ENCODE measurements at places on chromosomes 4 and X. TPM values are rescaled to one million over a fixed set of nuclear protein-coding genes. Genes with fewer than 3 reads are reported as not detected.

HTN1 gene
- total RNA-seq: not detected

IDUA gene
- total RNA-seq: 27.5 TPM

NHSL2 gene
- total RNA-seq: 50.4 TPM

NAP1L3 gene
- 15.7 TPM for total RNA-seq

GRIA2 gene
- total RNA-seq: 23.5 TPM

ARSJ gene
- total RNA-seq: 42.4 TPM

ABCE1 gene
- 43.9 TPM for total RNA-seq

TSPAN6 gene
- 9.5 TPM for total RNA-seq

ZAR1 gene
- not detected for total RNA-seq

TMPRSS11B gene
- not detected for total RNA-seq

SMC1A gene
- 53.9 TPM for total RNA-seq

MXD4 gene
- 45.7 TPM for total RNA-seq

GRCh38 chr4:96293806-96294205, 453.9 kb downstream of the PDHA2 start:
- no peak overlapping the region for H3K27ac ChIP-seq
- no peaks in the 10 kb centered on the region for H3K4me1 ChIP-seq
- DNase-seq: no peak
- no peak overlapping the region for H3K4me3 ChIP-seq

DNA sequence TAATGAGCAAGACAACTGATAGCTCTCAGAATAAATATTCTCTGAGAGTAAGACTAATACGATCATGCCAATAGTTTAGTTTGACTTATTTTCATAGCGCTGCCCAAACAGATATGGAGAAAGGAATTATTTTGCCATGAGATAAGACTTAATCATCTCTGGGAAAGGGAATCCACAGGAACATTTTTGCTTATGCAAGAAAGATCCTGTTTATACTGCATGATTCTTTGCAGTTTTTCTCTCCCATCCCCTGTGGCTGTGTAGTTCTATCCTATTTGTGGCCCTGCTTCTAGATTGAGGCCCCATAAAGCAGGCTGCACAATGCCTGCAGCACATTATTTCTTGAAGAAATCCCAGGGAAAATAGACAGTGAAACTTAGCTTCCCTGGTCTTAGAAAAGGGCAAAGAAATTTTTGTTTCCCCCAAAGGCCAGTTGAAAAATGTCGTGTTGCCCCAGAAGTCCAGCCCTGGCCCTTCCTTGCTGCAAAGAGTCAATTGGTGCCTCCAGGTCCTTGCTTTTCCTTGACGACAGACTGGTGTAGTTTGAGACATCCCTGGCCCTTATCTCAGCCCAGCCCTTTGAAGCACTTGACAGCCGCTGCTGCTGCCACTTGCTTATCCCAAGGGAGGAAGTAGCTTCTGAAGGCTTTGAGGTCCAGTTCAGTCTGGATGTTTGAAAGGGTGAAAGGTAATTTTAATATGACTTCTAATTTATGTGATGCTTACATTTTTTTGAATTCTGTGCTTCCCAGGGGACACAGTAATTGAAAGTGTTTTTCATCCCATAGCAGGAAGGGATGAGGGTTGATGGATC, 45.0 kb upstream of the SH3RF1 start:
- DNase-seq: no peak
- no peak overlapping the region for H3K27ac ChIP-seq
- no peaks in the 10 kb centered on the region for H3K4me1 ChIP-seq
- no peak overlapping the region for H3K4me3 ChIP-seq
- no peaks in the 10 kb centered on the region for H3K36me3 ChIP-seq

DNA sequence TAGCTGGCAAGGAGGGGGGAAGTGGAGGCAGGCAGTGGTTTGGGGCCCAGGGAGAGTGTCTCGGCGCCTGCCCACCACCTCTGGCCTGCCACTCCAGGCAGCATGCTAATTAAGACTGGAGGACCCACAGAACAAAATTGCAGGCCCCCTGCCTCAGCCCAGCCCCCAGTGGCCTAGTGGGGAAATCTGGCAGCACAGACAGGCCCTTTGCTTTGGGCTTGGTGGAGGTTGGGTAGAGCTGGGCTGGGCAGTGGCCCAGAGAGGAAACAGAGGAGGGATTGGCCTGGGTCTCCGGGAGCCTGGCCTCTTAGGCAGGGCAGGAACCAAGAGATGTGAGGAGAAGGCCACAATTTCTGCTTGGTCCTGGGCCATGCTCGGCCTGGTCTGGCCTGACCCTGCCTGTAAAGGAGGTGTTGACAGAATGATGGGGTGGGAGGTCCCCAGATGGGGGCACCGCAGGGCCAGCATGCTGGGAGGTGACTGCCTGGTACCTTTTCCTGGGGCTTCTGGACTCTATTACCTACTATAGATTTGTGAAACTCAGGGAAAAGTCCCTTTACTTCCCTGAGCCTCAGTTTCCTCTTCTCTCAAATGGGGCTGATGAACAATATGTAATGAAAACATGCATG, 92.4 kb upstream of the PJA1 start:
- no peak for DNase-seq
- no peaks in the 10 kb centered on the region for H3K27me3 ChIP-seq
- H3K36me3 ChIP-seq: no peaks in the 10 kb centered on the region
- no peak overlapping the region for H3K4me3 ChIP-seq

- H3K27me3 ChIP-seq: no peaks in the 10 kb centered on the region
- H3K36me3 ChIP-seq: no peaks in the 10 kb centered on the region
- no peaks in the 10 kb centered on the region for H3K4me1 ChIP-seq
- DNase-seq: no peak
- no peak overlapping the region for H3K4me3 ChIP-seq
These were observed 149.3 kb downstream of the DMD start for GRCh38 chrX:33062041-33062440.

DNA sequence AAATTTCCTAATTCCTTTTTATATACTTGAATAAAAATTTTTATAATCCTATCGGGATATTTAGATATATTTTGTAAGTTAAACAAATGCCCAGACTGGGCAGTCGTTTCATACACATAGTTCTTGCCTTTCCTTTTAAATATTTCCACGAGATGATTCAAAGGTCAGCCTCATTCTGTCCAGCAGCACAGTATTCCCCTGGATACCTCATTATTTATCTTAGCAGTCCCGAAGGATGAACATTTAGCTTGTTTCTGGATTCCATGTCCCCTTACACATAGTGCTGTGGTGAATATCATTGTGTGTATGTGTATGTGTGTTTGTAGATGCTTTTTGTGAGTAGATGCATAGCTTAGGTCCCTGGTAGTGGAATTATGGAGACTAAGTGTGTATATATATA, 38.3 kb downstream of the RAPGEF2 start:
- H3K27me3 ChIP-seq: no peaks in the 10 kb centered on the region
- DNase-seq: no peak
- H3K27ac ChIP-seq: no peak overlapping the region
- H3K4me3 ChIP-seq: no peak overlapping the region

GRCh38 chrX:129719931-129720530, 18.7 kb upstream of the XPNPEP2 start:
- H3K36me3 ChIP-seq: no peaks in the 10 kb centered on the region
- H3K4me1 ChIP-seq: no peaks in the 10 kb centered on the region
- DNase-seq: no peak
- H3K27me3 ChIP-seq: no peaks in the 10 kb centered on the region

DNA sequence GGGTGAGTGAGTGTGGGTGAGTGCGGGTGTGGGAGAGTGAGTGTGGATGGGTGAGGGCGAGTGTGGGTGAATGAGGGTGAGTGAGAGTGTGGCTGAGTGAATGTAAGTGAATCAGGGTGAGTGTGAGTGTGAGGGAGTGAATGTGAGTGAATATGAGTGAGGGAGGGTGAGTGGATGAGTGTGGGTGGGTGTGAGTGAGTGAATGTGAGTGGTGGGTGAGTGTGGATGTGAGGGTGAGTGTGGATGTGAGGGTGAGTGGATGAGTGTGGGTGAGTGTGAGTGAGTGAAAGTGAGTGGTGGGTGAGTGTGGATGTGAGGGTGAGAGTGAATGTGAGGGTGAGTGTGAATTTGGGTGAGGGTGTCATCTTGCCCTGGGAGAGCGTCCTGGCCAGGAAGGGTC, 67.5 kb downstream of the TRIML1 start:
- H3K27me3 ChIP-seq: no peaks in the 10 kb centered on the region
- no peaks in the 10 kb centered on the region for H3K4me1 ChIP-seq
- no peak overlapping the region for H3K27ac ChIP-seq
- no peak overlapping the region for H3K4me3 ChIP-seq
- H3K36me3 ChIP-seq: no peaks in the 10 kb centered on the region

DNA sequence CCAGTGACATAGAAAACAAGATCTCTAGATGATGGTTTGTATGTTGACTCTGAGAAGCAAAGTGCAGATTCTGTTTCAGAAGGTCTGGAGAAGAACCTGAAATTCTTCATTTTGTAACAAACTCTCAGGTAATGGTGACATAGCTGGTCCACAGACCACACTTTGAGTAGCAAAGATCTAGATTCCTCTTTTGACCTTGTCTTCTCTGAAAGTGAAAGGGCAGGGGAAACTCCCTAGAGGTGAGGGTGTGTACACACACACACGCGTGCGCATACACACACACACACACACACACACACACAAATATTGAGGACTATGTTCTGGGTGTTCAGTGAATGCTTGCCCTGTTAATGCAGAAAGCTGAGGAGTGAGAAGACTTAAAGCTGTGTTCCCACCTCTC, 110.1 kb downstream of the NHSL2 start:
- H3K27ac ChIP-seq: no peak overlapping the region
- H3K4me3 ChIP-seq: no peak overlapping the region
- no peaks in the 10 kb centered on the region for H3K4me1 ChIP-seq
- H3K36me3 ChIP-seq: no peaks in the 10 kb centered on the region

DNA sequence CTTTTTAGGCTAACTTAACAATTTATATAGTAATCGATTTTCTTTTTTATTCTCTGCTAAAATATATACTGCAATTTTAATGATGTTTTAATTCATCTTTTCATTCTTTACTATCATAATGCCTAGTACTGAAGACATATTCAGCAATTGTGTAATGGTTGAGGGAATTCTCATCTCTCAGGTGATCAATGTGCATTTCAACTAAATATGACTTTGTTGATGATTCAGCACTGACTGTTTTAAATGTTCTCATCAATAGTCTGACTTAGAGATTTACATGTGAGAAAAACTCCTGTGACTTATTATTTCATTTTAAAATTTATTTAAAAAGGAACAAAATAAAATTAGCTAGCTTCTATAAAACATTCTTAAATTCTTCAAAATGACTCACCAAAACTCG, 1450.3 kb downstream of the STIM2 start:
- no peak overlapping the region for H3K4me3 ChIP-seq
- no peaks in the 10 kb centered on the region for H3K4me1 ChIP-seq
- DNase-seq: no peak
- no peaks in the 10 kb centered on the region for H3K27me3 ChIP-seq
- H3K36me3 ChIP-seq: no peaks in the 10 kb centered on the region

- no peaks in the 10 kb centered on the region for H3K4me1 ChIP-seq
- no peak overlapping the region for H3K27ac ChIP-seq
- H3K36me3 ChIP-seq: no peaks in the 10 kb centered on the region
- no peaks in the 10 kb centered on the region for H3K27me3 ChIP-seq
These were observed 5.6 kb downstream of the RHOH start for GRCh38 chr4:40202474-40202873.

GRCh38 chr4:152534541-152535359, 1.1 kb downstream of the FBXW7 start:
- H3K36me3 ChIP-seq: no peaks in the 10 kb centered on the region
- H3K27me3 ChIP-seq: no peaks in the 10 kb centered on the region
- H3K27ac ChIP-seq: no peak overlapping the region
- peak; percentile 82 for DNase-seq

DNA sequence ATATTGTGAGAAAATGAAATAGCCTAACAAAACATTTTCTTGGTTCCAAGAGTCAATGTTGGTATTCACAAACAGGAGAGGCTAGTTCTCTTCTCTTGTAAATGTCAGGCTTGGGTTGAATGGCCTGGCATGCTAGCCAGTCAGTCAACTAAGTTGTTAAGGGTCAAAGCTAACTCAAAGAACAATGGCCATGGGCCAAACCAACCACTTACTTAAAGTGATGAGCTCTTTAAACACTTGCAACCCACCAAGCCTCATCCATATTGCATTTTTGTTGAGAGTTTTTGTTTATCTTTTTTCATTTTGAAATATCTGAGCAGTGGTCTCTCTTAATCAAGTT, 394.5 kb downstream of the RAB28 start:
- H3K36me3 ChIP-seq: no peaks in the 10 kb centered on the region
- H3K27ac ChIP-seq: peak overlapping the region; percentile 59
- no peak overlapping the region for H3K4me3 ChIP-seq
- no peaks in the 10 kb centered on the region for H3K4me1 ChIP-seq

DNA sequence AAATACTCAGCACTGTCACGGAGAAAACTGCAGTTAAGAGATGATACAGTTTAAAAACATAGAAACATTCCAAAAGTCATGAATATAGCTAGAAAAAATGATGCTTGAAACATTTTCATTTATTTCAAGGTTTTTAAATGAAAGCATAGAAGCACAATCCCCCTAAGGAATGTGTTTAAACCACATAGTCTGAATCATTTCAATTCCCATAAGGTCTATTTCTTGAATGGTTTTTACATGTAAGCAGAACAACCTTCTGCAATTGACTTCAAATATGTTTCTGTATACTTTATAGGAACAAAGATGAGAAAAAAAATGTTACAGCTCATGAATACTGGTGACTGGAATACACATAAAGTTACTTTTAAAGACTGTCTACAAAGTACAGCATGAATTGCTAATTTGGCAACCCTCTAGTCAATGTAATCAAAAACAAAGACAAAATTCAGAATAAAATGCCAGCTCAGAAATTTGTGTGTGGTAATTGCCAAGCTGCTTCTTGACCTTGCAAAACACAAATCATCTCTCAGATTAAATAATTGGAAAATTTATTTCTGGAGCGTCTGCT, 886.4 kb upstream of the ADGRL3 start:
- DNase-seq: no peak
- H3K4me3 ChIP-seq: no peak overlapping the region
- H3K36me3 ChIP-seq: no peaks in the 10 kb centered on the region
- no peaks in the 10 kb centered on the region for H3K27me3 ChIP-seq
- peaks cover 2% of the 10 kb centered on the region for H3K4me1 ChIP-seq
- H3K27ac ChIP-seq: no peak overlapping the region

- H3K27me3 ChIP-seq: no peaks in the 10 kb centered on the region
- no peak overlapping the region for H3K27ac ChIP-seq
- H3K4me1 ChIP-seq: no peaks in the 10 kb centered on the region
- H3K36me3 ChIP-seq: no peaks in the 10 kb centered on the region
- no peak overlapping the region for H3K4me3 ChIP-seq
These were observed 46.1 kb upstream of the HOPX start for GRCh38 chr4:56727150-56727549.
